ENCODE measurements at places on chromosomes 4 and X.

DNA sequence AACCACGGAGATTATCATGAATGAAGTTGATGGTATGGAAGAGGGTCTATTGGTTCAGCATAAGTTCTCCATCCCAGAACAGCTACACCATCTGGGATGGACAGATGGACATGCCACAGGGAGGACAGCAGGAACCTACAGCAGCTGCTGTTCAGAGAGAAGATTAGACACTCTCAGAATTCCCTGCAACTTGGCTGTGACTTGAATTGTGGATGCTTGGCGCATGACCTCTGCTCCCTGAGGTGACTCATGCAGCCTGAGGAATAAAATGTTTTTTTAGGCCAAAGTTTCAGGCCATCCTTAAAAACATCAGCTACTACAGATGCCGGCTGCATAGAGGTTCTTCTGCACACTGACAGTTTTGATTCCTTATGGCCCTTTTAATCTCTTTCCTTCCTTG is 97.3 kb downstream of the RS1 start:
- DNase-seq: no peak

DNA sequence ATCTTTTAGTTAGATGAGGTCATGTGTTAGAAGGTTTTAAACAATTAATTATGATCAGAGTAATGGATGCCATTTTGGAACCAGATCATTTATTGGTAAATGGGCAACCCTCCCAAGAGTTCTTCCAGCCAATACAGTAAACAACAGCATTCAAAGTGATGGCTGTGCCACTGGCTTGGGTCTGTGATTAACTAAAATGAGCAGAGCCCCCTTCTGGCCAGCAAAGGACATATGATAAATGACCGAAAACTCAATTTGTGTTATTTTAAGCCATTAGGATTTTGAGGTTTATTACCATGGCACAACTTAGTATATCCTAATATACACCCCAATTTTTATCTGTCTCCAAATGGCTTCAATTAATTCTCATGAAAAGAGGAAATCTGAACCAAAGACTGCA is 90.8 kb upstream of the NPFFR2 start:
- no peak for DNase-seq

GRCh38 chr4:174734181-174734580 is 94.9 kb downstream of the GLRA3 start:
- no peak for DNase-seq

DNA sequence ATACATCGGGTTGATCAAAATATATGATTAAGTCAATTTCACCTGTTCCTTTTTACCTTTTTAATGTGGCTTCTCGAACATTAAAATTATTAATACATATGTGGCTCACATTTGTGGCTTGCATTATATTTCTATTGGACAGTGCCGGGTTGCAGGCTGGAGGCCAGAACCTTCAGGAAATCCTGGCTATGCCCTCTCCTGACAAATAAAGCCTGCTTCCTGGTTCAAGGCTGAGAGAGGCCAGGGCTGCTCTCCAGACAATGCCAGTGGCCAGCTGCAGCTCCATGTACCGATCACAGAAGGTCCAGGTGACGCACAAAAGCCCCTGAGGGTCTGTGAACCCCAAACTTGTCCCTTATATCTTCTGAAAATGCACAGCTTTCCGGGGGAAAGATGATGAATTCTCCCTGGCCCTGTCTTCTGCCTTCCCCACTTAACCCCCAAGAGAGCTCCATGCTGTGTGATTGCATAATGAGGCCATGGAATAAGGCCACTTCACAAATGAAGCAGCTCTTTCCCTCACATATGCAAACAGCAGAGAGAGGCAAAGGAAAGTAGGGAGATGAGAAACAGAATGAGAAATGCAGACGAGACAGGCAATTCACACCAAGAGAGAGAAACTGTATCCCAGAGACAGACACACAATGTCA is 241.2 kb downstream of the BCOR start:
- no peak for DNase-seq

DNA sequence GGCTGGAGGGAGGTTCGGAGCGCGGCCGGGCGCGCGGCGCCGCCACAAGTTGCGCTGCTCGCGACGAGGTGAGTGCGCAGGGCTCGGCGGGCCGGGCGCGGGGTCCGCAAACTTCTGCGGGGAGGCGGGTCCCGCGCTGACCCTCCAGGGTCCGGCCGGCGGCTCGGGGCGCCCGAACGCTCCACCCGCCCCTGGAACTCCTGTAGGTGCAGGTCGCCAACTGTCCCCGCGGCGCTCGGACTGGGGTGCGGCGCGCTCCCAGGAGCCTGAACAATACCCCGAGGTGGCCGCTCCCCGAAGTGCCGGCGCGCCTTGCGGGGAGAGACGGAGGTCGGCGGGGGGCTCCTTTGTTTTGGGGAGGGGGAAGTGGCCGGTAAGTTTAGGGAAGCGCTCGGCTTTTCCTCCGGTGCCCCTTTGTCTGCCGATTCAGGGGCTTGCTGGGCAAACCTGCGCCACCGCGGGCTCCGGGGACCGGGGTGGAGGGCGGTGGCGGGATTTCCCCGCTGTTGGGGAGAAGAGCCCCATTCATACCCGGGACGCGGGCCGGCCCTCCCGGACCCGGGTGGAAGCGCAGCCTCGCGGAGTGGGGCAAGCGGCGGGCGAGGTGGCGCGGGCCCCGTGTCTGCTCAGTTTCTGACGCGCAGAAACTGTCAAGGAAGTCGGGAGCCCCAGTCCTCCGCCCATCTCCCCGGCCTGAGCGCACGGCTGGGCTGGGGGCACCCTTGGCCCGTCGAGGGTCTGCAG is 694 bp downstream of the TBL1X start:
- peak; percentile 64 for DNase-seq

- DNase-seq: no peak
Observed at GRCh38 chr4:73751166-73751565, 10.8 kb downstream of the CXCL8 start.

- DNase-seq: no peak
Observed at GRCh38 chr4:122379239-122379638, 428 bp downstream of the ADAD1 start.

DNA sequence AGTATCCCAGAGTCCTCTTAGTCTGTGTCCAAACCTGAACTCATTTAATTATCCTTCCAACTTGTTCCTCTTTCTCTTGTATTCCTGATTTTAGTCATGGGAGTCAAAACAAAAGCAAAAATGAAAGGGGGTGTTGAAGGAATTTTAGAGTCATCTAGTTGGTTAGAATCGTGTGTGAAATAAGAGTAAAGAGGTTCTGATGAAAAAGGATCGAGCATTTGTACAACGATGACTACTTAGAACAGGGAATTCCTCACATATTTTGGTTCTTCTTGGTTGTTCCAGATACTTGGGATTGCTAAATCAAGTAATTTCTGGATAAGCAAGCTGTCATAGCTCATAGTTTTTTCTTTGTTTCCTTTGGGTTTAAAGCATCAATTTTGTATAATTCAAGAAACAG is 194.4 kb downstream of the BCOR start:
- no peak for DNase-seq
